NCI-H69 (cell line): ENCODE measurements at places on chromosomes 5 and 9.
A peak's percentile ranks its signal among the peaks of the same experiment; 100 is the strongest.

GRCh38 chr9:128203024-128203706 is at the start of gene DNM1:
Gene DNM1, plus strand, starts transcription at chr9:128203379. Its CDS starts 92 bp downstream, at chr9:128203471.
- DNase-seq = peak; percentile 85

GRCh38 chr9:99601571-99602111 is 220.0 kb upstream of the NR4A3 start:
- DNase-seq = peak; percentile 90

- no peak for DNase-seq
Measured at GRCh38 chr5:8550921-8551320, 682.0 kb downstream of the MTRR start.

DNA sequence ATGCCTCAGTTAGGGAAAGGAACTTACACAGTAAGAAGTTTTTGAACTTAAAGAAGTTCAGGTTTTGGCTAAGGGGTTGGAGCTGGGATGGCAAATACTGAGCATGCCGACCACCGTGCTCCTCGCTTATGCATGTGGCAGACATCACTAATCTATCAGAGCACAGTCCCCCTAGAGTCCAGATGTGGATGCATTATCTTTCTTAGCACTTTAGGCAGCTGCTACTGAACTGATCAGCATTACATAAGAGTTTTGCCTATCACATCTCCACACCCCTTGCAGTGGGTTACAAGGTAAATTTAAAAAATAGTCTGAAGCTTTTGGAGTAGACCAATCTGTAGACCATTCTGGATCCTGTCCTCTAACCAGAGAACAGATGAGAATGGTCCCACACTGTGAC is 22.4 kb downstream of the MACIR start:
- no peak for DNase-seq

- no peak for DNase-seq
Measured at GRCh38 chr9:97283768-97284167, 23.7 kb upstream of the CCDC180 start.

DNA sequence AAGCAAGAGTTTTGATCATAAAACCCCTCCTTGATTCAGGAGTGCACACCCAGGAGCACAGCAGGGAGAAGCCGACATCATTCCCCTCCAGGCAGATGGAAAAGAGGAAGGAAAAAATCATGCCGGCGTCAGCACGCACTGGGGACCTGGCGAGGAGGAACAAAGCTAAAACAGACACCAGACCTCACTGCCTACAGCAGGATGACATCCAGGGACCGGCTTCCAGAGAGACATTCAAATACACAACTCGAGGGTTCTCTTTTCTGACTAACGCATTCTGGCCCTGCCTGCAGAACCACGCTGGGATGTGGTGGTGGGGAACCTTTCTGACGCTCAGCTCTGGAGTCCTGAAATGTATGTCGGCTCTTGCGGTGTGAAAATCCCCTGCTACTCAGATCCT is 2.7 kb downstream of the UBAC1 start:
- no peak for DNase-seq

GRCh38 chr5:117095346-117096332 is 521.0 kb upstream of the SEMA6A start:
- DNase-seq = peak; percentile 93

- no peak for DNase-seq
Measured at GRCh38 chr5:92435781-92436180, 1052.7 kb upstream of the ARRDC3 start.

DNA sequence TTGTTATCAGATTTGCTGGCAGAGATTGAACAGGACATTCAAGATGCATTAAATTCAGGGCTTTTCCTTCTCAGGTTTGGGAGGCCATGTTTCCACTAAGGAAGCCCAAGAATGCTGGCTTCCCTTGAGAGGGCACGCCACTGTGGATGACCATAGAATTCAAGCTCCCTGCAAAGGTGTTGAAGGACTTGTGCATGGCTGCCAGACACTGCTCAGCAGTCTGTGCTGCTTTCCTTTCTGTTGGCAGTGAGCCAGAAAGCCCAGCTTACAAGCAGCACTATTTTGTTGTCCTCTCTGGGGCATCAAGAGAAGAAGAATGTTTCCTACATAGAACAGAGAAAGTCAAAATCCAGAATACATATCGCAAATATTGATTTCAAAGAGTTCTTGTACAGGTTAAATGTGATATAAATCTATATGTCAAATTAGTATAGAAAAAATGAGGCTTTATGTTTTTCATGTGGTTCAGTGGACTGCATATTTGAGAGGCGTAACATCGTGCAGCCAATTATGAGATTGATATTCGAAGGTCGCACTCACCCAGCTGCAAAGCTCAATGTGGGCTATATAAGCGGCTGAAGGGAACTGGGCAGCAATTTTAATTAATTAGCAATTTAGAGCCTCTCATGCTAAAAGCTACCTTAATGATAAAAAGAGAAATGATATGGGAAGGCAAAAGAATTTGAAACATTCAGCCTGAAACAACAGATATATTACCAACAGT is 103.1 kb upstream of the ISL1 start:
- peak; percentile 91 for DNase-seq

GRCh38 chr9:126228781-126229444 is 97.7 kb upstream of the MVB12B start:
- DNase-seq = peak; percentile 91

DNA sequence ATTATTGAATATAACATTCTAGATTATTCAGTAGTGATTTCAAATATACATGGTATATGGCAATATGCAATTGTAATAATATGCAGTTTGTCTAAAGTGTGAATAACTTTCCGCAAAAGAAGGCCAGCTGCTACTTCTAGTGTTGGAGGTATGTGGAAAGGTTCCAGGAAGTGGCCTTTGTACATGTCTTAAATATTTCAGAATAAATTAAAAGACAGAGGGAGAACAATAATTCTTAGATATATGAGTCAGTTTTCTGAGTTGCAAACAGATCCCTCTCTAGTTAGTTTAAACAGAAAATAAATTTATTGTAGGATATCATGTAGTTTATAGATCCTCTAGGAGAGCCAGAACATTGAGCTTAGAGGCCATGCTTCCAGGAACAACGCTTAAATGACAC is 210.8 kb upstream of the ELL2 start:
- no peak for DNase-seq

GRCh38 chr9:122085260-122085659 is 7.8 kb downstream of the TTLL11 start:
- DNase-seq = no peak

- peak; percentile 22 for DNase-seq
Measured at GRCh38 chr5:27494887-27495286, 456.5 kb upstream of the CDH9 start.

DNA sequence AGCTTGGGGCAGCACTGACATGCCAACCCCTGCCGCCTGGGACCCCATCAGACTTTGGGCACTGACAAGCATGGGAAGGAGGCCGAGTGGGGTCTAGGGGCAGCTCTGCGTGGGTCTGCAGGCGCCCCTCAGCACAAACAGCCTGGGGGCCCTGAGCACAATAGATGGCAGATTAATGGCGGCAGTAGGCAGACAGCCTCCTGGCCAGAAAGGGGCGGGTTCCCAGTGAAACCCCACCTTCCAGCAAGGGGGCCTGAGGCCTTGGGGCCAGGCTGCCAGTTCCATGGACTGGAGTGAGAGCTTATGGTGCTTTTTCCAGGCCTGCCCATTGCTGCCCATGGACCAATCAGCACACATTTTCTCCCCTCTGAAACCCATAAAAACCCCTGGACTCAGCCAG is 2031.2 kb downstream of the EFNA5 start:
- DNase-seq = peak; percentile 75

GRCh38 chr5:124742983-124743601 is 3.3 kb downstream of the ZNF608 start:
- peak; percentile 78 for DNase-seq

- peak; percentile 59 for DNase-seq
Measured at GRCh38 chr9:22165144-22165543, 156.0 kb upstream of the CDKN2B start.

DNA sequence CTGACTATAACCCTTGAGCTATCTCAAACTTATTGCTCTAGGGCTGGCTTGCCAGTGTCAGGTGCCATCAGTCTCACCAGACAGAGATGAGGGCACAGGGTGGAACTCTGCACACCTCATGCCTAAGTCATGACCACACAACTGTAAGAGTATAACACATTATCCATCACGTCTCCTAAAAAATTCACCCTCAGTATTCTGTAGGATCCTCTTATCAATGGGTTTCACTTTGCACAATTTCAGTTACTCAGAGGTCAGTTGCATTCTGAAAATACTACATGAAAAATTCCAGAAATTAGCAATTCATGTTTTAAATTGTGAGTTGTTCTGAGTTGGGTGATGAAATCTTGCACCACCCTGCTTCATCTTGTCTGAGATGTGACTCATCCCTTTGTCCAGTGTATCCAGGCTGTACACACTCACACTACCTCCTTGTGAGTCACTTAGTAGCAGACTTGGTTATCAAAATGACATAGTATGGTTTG is 690.9 kb upstream of the CDH18 start:
- peak; percentile 43 for DNase-seq

DNA sequence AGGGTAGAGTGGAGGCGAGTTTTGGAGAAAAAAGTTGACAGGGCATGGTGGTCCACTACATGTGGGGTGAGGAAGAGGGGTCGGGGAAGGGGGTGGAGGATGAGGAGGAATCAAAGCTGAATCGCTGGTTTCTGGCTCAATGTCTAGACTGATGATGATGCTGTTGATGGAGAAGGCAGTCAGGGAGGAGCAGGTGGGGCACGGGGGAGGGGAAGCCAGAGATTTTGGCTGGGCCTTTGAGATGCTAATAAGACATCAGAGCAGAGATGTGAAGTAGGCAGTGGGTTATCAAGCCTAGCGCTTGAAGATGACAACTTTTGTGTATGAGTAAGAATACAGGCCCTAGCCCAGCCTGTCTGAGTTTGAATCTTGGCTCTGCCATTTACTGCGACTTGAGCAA is 32.4 kb upstream of the TTC23L start:
- no peak for DNase-seq
